ENCODE measurements at places on chromosomes 16 and 17.

DNA sequence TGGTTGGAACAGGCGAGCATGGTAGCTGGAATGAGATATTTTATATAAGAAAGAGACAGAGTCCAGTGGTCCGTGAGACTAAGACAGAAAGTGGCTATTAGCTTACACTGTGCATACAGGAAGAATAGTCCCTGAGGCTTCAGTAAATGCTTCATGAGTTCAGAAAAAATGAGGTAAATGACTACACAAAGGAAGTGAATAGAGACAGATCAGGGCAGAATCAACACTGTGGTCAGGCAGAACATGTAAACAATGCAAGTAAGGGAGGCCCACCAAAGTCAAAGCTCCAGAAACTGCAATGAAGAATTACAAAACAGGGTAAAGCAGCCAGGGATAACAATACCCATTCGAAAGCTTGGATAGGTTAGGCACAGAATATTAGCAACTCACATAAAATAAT lies 4.8 kb downstream of the ABCA10 start:
- DNase-seq, result no peak

- DNase-seq, result no peak
Observed at GRCh38 chr17:28196636-28197035, 122.4 kb upstream of the TMEM97 start.

GRCh38 chr17:77332981-77333685 lies 192.4 kb downstream of the SEC14L1 start:
- DNase-seq, result no peak

GRCh38 chr17:64358261-64358788 lies 32.3 kb downstream of the PECAM1 start:
- no peak for DNase-seq

GRCh38 chr17:79925242-79925957 lies 86.2 kb upstream of the CBX4 start:
- DNase-seq, result no peak

DNA sequence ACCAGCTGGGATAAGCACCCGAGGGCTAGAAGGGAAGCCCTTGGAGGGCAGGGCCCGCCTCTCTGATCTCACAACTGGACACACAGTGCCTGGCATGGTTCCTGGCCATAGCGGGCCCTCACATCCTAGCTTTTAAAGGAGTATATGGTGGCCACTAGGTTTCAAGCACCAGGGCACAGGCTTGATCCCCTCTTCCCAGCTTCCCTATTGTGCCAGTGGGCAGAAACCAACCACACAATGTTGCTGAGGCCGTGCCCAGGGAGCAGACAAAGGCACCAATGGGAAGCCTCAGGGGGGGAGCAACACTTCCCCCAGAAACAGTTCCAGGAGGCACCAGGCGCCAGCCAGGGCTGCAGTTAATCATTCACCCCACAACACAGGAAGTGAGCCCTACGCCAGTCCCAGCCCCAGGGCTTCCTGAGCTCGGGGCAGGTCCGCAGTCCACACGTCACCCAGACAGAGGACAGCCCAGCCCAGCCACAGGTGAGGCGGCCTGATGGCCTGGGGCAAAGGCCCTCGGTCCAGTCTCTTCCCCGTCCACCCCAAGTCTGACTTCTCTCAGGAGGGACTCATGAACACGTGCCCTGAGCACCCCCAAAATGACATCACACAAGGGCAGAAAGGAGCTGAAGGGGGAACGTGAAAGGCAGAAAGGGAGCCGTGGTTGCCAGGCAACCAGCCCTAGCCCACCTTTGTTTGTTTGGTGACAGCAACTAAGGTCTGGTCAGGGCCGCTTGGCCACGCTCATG lies 12.8 kb downstream of the SMIM5 start:
- no peak for DNase-seq

GRCh38 chr16:2039274-2040031 lies 8.2 kb downstream of the NTHL1 start:
- DNase-seq, result no peak

GRCh38 chr16:15650019-15650697 lies at the start of gene NDE1:
TSS of gene NDE1 (plus strand) at chr16:15650245. CDS start at chr16:15664779, 14,534 bp downstream.
- peak; percentile 73 for DNase-seq

GRCh38 chr16:57381791-57382534 lies 9.7 kb downstream of the CX3CL1 start:
- DNase-seq, result no peak

- no peak for DNase-seq
Observed at GRCh38 chr17:70865993-70866804, 696.9 kb downstream of the KCNJ2 start.

DNA sequence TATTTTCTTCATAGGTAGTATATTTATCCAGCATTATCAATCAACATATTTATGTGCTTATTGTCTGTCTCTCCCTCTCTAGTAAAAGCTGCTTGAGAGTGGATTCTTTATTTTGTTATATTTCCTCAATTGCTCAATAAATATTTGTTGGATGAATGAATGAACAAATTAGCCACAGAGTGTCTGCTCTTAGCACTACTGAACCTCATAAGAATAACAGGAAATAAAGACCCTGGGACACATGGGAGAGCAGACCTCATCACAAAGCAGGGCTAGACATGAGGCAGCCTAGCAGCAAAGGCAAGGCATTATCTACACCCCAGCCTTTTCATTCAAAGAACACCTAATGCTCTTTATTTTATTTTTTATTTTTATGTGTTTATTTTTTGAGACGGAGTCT lies 34.9 kb upstream of the TANC2 start:
- no peak for DNase-seq

DNA sequence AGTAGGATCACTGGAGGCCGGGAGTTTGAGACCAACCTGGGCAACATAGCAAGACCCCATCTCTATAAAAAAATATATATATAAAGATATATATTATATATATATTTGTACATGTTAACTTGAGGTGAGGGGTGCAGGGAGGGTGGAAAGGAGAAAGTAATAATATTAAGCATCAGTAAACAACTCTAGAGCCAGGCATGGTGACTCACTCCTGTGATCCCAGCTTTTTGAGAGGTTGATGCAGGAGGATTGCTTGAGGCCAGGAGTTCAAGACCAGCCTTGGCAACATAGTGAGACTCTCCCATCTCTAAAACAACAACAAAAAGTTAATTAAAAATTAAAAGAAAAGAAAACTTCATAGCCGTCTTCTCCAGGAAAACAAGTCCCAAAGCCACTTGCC lies 61.7 kb upstream of the SMURF2 start:
- no peak for DNase-seq

GRCh38 chr17:54099221-54099620 lies 276.5 kb downstream of the KIF2B start:
- no peak for DNase-seq

DNA sequence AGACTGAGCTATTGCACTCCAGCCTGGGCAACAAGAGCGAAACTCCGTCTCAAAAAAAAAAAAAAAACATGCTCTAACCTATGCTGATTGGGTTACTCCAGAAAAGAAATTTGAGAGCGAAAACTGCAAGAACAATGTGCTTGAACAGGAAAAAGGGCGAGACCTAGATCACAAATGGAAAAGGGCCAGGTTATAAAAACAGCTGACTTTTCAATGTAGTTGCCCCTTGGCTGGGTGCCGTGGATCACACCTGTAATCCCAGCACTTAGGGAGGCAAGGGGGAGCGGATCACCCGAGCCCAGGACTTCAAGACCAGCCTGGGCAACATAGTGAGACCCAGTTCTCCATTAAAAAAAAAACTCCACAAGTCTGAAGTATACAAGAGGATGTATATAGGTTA lies 48.8 kb downstream of the MRM3 start:
- no peak for DNase-seq

DNA sequence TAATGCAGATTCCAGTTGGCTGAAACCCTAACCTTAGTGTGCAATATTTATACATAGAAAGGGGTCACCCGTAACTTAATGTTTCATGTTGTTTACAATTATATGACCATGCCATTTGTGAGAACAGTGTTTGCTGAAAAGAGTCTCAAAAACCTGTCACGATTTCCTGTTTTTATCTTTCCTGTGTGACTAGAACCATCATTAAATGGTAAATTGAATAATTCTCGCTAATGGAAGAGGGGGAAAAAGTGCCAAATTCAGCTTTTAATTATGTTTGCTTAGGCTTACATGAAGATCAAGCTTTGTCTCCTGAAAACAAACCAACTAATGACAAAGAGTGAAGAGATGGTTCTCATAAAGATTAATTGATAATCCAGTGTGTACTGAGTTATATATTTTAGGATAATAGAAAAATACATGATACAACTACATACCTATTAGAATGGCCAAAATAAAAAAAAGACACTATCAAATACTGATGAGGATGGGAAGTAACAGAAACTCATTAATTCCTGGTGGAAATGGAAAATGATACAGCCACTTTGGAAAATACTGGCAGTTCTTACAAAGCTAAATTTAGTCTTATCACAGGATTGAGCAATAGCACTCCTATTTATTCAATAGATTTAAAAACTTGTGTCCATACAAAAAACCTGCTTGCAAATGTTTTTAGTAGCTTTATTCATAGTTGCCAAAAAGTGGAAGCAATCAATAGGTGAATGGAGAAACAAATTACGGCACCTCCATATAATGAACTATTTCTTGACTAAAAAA lies 141.7 kb downstream of the CDK5R1 start:
- no peak for DNase-seq

- no peak for DNase-seq
Observed at GRCh38 chr17:44558334-44558709, 1.0 kb downstream of the FZD2 start.

GRCh38 chr17:1241929-1242328 lies 28.3 kb upstream of the BHLHA9 start:
- DNase-seq, result no peak

- no peak for DNase-seq
Observed at GRCh38 chr17:50055055-50055425, 870 bp upstream of the ITGA3 start.

- DNase-seq, result no peak
Observed at GRCh38 chr16:64361753-64362152, 760.1 kb downstream of the CDH11 start.

GRCh38 chr16:85698935-85699558 lies 10.3 kb upstream of the GINS2 start:
- no peak for DNase-seq

Data from stimulated activated CD8-positive, alpha-beta memory T cell treated with anti-CD3 and anti-CD28 coated beads, Interleukin-7, amount 100 ng/mL, for 1 hour (primary cell).